ENCODE measurements at places on chromosomes 3 and 15.

GRCh38 chr3:53230041-53230621 lies 25.7 kb downstream of the TKT start:
- DNase-seq = no peak

DNA sequence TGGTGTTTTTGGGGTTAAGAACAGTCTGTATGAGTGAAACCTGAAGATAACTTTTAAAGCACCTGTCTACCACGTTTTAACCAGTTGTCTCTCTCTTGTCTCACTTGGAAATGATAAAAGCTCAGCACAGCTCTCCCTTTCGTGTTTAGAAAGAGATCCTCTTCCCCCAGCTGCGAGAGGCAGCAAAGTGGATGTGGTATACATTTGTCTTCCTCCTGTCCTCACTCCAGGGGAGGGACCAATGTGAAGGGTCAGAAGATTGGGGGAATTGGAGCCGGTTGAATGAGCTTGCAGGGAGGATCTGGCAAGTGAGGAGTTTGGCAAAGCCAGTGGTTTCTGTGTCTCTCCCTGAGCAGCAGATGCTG lies 14.6 kb downstream of the SMAD6 start:
- no peak for DNase-seq

DNA sequence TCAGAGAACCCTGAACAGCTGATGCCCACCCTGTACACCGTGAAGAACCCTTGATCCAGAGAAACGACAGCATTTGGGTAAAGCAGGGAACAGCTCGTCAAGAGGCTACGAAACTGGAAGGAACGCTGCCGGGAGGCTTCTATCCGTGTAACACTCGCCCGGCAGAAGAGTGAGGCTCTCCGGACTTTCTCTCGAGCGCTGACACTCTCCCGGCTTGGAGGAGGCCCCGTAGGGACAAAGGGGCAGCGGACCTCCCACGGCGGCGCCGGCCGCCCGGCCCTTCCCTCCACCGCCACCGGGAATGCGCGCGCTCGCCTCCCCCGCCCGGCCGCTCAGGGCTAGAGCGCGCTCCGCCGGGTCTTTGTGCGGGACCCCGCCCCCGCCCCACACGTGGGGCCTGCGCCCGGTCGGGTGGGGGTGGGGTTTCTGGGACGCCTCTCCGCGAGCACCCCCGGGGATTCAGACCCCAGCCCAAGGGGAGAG lies 1.7 kb downstream of the HYAL2 start:
- peak; percentile 70 for DNase-seq

GRCh38 chr3:17910922-17911321 lies 168.5 kb upstream of the TBC1D5 start:
- DNase-seq = no peak

GRCh38 chr15:63833021-63833696 lies 589 bp downstream of the HERC1 start:
- DNase-seq = peak; percentile 54

GRCh38 chr15:40112789-40113188 lies 4.1 kb upstream of the BMF start:
- DNase-seq = no peak

DNA sequence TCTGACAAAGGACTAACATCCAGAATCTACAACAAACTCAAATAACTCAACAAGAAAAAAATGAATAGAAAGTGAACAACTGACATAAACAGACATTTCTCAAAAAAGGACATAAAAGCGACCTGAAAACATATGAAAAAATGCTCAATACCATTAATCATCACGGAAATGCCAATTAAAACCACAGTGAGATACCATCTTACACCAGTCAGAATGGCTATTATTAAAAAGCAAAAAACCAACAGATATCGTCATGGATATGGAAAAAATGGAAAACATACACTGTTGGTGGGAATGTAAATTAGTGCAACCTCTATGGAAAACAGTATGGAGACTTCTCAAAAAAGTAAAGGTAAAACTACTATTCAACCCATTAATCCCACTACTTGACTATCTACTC lies 53.3 kb downstream of the ZNF385D start:
- DNase-seq = no peak

- peak; percentile 36 for DNase-seq
These were observed 69.5 kb downstream of the KLF15 start for GRCh38 chr3:126287536-126288241.

DNA sequence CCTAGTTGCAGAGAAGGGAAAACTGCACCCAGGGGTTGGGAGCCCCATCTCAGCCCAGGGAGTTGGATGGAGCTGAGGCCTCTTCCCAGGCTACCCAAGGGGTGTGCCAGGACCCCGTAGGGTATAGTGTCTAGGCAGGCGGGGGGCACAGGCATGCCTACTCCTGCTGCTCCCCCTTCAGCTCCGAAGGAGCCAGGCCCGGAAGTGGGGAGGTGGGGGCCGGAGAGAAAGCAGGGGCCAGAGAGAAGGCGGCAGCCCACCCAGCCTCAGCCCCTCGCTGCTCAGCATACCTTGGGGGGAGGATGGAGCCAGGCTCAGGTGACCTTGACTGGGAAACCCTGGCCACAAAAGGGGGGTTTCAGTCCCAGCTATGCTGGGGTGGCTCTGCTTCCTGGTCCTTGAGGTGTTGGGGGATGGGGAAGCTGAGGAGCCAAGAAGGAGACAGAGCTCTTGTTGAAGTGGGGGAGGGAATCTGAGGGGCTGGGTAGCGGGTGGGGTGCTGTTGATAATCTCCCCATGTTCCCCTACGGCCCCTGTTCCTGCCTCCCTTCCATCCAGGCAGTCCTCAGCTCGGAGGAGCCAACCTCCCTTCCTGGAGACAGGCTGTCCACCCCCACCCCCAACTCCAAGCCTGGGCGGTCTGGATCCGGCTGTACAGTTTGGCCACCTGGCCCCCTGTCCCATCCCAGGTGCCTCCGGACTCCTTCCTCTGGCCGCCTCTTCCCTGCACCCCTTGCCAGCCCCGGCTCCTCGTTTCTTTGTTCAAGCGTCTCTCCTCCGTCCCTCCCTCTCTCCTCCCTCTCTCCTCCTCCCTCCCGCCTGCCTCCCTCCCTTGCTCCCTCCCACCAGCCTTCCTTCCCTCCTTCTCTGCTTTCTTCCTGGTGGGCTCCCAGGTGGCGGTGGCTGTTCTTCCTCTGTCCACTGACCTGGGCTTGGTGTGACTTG lies 1.7 kb downstream of the SEMA3F start:
- no peak for DNase-seq

DNA sequence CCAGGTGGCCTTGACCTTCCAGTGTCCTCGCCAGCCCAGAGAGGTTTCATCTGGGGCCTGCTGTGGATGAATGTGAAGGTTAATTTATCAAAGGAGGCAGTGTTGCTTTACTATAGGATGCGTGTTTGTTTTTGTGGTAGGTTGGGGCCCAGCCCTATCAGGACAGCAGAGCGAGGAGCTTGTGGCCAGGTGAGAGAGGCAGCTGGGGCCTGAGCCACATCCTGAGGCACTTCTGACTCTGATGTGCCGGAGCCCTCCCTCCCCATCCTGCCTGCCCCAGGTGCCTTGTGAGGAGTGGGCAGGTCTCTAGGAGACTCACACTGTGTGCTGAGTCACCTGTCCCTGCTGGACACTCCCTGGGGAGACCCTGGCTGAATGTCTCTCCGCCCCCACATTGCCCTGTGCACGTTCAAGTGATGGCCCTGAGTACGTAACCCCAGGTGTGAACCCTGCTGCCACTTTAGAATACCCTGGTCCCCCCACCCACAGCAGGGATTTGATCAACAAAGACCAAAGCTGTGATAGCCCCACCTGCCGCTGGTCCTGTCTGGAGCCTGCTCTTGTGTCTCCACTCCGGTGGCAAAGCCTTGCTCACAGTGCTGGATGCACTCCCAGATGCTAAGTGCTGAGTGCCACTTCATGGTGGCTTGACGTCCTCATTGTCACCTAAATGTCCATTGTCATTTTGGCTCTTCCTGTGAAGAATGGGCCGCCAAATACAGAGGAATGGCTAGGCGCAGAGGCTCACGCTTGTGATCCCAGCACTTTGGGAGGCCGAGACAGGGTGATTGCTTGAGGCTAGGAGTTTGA lies 16.0 kb downstream of the FBLN2 start:
- no peak for DNase-seq

DNA sequence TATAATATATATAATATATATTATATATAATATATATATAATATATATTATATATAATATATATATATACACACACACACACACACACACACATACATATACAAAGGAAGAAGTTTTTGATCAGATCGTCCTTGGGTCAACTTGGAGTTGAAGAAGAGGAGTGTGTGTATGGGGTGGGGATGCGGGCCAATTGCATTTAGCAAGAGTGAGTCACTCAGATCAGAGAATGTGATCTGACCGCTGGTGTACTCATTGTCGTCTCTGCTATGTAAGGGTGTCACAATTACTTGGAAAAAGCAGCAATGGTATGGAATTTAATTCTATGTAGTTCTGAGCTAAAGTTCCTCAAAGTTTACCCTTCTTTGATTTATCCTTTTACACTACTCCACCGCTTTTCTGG lies 4.6 kb upstream of the VGLL3 start:
- no peak for DNase-seq

- DNase-seq = peak; percentile 67
These were observed 17.6 kb upstream of the CCDC174 start for GRCh38 chr3:14633819-14634424.

DNA sequence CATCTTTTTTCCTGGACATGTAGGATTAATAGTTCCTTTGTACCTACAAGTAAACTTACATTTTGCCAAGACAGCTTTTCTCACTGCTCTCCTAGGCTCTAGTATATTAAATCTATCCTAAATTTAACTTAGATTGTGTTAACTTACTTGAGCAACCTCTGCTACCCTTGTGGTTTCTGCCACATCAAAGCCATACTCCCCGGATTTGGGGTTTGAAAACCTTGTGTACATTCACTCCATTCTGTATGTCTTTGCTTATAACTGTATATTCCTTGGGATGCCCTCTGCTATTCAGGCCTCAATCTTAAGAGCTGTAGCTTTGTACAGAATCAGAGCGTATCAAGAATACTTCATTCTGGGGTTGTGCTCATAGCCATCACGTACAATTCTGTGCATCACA lies 60.4 kb downstream of the ARIH1 start:
- DNase-seq = no peak

GRCh38 chr3:171526869-171527268 lies 66.7 kb upstream of the TNIK start:
- no peak for DNase-seq

DNA sequence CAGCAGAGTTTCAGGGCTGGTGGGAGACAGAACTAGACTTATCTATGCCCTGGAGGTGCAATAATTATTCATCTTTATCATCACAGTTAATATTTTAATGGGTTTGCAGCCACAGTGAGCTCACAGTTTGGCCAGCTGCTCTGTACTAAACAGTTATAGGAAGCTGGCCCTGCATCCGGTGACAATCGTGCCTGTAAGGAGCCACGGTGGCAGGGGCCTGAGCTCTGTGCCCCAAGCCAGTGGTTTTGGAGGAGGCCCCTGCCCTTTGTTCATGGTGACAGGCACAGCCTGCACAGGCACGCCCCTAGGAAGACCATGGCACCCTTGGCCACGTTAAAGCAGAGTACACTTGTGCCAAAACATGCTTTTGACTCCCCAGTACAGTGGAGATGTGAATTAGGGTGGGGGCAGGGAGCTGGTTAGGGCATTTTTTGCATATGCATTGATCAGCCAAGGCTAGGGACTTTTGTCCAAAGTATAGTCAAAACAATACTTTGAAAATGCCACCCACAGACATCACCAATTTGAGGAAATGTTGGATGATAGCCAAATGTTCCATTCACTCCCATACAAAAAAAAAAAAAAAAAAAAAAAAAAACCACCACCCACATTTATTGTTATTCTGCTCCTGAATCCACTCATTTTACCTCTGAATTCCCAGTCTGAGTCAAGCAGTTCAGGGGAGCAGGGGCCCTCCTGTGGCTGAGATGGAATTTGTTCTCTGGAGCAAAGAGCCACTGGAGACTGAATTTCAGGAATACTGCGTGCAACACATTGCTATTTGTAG lies 3.4 kb upstream of the RFTN1 start:
- DNase-seq = no peak

DNA sequence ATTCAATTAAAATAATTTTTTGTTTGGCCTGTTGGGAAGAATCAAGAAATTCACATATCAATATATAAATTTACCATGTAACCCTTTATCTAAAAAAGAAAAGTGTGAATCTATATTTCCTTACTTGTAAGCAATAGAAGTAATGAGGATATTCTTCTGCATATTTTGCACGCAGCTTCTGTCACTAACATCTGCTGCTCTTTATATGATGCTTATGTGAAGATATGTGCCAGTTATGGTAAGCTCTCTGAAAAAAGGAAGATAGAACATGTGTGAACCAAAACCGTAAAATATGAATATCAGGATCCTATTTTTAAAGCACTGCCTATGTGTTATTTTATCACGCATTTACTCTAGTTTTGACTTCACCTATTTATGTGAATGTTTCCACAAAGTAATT lies 96.4 kb upstream of the ATP11B start:
- DNase-seq = no peak

DNA sequence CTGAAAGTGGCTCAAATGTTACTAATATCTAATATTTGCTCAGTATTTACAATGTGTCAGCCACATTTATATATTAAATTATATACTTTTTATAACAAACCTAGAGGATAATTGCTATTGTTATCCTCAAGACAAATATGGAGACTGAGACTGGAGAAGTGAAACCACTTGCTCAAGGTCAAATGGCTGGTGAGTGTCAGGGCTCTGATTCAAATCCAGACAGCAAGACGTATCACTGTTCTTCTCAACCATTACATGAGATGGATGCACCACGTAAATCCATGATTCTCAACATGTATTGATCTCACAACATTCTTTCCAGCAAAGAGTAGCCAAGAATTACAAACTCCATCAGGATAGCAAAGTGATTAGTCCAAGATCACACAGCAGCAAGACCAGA lies 53.8 kb upstream of the CPB1 start:
- DNase-seq = no peak

- DNase-seq = no peak
These were observed 639.4 kb upstream of the TBL1XR1 start for GRCh38 chr3:177836671-177837070.

DNA sequence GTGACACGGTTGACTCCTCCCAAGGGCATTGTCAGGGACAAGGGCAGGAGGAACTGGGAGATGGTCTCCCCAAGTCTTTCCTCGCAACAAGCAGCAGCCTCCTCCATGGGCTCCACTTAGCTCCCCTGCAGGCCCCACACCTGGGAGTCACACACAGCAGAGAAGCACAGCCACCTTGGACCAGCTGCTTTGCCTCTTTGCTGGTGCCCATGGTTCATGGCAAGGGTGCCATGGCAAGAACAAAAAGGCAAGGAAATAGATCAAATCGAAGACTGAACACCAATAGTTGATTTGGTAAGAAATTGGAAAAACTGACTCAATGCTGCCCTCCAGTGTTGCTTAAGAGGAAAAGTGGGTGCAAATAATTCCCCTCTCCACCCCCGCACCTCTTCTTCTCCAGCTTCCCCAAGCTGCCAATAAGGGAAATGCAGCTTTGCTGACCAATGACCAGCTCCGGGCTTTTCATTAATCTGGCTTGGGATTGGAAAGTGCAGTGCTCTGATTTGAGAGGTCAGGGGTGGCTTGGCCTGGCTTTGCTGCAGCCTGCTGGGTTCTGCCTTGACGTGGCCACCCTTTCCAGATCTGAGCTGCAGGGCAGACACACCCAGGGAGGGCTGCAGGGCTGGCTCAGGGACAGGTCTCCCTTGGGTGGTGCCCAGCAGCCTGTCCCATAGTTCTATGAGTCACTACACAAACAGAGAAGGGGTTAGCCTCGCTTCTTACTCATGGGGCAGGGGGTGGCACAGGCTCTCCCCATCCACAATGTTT lies 162.0 kb downstream of the KLF13 start:
- peak; percentile 84 for DNase-seq
